Activated CD4-positive, alpha-beta T cell treated with anti-CD3 and anti-CD28 coated beads, Interleukin-2, amount 50 U/mL, for 48 hours (primary cell): ENCODE measurements at places on chromosomes 3 and 15.

DNA sequence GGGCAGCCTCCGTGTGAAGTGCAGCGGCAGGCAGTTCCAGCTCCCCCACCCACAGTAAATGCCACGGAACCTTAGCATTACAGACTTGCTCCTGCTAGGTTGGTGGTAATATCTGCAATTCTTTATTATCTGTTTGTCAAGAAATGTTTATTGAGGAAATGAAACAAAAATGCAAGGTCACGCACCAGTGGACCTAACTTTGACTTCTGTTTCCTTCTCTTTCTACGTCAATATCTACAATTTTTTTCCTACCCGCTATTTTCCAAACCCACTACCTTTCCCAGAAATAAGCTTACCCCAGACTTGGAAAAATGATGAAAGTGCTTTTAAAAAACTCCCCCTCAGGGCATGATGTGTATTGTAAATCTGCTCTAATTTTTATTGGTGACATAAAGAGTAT lies 18.9 kb downstream of the ILDR1 start:
- DNase-seq: no peak

DNA sequence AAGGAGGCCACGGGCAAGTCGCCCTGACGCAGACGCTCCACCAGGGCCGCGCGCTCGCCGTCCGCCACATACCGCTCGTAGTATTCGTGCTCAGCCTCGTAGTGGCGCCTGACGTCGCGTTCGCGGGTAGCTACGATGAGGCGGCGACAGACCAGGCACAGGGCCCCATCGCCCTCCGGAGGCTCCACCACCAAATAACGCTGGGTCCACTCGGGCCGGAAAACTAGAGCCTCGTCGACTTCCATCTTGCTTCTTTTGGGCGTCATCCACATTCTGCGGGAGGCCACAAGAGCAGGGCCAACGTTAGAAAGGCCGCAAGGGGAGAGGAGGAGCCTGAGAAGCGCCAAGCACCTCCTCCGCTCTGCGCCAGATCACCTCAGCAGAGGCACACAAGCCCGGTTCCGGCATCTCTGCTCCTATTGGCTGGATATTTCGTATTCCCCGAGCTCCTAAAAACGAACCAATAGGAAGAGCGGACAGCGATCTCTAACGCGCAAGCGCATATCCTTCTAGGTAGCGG lies at the start of gene EPM2AIP1:
Gene EPM2AIP1 (minus strand): TSS at position 326 of the 520 bp plus-strand sequence. CDS start 54 bp downstream, at position 272.
- no peak for DNase-seq

- DNase-seq: no peak
These were observed 384.7 kb downstream of the MFSD1 start for GRCh38 chr3:159186581-159186980.

GRCh38 chr3:34862456-34862855 lies 776.9 kb upstream of the ARPP21 start:
- DNase-seq: no peak

GRCh38 chr3:167742338-167742737 lies 6.8 kb downstream of the SERPINI1 start:
- no peak for DNase-seq

DNA sequence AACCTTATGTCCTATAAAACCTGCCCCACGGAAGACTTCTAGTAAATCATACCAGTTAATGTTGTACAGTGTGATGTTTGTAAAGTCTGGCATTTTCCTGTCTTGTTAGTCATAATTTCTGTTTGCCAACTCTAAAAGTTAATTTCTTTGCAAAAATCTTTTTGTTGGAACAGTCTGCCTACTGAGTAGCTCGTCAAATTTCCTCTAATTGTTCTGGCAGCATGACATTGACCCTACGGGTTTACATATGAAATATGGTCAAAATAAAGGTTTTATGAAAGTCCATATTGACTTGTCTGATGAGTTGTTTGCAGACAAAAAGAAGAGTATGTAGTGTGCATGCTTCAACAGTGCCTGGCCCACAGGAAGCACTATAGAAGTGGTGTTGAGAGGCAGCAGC lies 79.8 kb upstream of the SOX2 start:
- no peak for DNase-seq

DNA sequence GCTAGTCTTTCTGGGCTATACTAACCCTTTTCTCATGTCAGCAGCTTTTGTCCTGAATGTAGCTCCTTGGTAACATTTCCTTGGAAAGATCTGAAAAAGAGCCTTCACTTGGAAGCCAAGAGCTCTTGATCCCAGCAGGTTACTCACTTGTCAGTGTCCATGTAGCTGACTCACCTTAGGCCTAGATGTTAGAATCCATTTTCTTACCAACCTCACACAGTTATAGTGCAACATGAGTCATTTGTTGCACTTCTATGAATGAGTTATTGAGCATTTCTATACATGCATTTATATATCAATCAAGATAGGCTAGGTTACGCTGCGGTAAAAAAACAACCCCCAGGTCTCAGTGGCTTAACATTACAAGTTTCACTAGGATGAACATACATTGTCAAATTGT lies 106.8 kb upstream of the SLC7A14 start:
- DNase-seq: no peak

DNA sequence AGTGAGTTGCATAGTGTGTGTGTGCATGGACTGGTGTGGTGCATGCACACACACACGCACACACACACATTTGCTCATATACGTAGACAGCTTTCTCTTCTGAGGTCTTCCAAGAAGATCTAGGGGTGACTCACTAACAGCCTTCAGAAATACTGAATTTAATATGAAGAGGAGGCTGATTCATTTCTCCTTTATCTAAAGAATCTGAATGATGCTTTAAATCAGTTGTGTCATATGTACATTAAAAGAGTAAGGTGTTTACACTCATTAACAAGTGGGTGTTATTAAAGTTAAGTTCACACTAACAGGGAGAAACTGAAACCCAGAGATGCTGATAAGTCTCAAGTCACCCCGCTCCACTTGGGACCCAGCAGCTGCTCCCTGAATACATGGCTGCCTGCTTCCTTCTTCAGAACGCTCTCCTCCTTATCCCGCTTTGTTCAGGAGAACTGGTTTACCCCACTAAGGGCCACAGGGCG lies 22.0 kb downstream of the TMPRSS7 start:
- peak; percentile 9 for DNase-seq

- DNase-seq: no peak
These were observed 46.5 kb downstream of the CD86 start for GRCh38 chr3:122101646-122102045.

DNA sequence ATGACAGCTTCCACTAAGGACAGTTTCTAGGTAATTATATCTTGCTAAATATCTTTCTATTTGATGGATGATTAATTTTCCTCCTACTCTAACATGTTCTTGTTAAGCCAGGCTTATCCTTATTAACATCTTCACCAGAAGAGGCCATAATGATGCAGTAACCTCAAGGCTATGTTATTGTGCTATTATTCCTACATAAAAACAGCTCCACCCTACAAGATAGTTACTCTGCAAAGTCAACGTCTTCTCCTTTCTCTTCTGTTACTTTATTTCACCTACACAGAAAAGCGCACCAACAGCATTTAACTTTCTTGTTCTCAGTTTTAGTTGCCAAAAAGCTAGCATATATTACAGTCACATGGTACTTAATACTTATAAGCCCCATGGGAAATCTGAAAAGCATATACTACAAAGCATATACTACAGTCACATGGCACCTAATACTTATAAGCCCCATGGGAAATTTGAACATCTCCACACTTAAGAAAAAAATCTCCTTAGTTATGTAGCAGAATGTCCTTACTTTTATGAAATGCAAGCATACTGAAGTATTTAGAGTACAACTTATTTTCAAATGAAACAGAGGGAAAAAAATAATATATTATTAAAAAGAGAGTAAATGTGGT lies 13.4 kb downstream of the ADAM10 start:
- DNase-seq: no peak
